HS-5 (cell line): ENCODE measurements at places on chromosomes 6 and 20.

GRCh38 chr6:2826131-2826530 lies 15.5 kb downstream of the SERPINB1 start:
- no peak for DNase-seq

DNA sequence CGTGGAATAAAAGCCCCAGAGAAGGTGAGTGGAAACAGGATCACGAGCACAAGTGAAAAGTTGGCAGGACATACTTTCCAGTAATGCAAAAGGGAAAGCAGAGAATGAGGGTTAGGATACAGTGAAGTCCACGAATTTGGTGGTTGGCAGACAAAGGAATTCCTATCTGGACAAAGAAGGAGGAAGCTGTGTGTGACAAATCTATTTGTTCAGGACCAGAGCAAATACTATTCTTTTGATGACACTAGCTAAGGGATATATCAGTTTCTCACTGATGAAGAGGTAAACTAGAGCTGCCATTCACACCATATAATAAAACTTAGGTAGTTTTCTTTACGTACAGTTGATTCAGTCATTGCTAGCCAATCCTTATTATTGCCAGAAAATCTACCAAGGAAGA lies 156.8 kb upstream of the GRIK2 start:
- no peak for DNase-seq

DNA sequence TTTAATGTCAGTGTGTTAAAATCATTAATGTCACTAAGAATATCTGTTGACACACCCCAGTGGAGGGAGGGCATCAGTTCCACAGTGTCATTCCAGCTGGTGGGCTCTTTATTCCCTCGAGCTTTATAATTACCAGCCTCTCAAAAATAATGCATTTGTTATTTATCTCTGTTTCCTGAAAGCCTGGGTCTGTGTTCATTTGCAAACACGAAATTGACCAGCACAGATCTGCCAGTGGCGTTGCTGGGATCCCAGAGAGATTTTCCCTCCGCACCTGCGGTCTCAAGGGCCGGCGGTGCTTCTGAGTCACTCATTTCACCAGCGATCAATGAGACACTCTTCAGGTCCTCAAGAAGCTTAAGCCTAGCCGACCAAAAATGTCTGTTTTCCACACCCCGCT lies 5.7 kb upstream of the PYGB start:
- no peak for DNase-seq

- no peak for DNase-seq
Measured at GRCh38 chr6:123638865-123639264, 2.1 kb upstream of the TRDN start.

DNA sequence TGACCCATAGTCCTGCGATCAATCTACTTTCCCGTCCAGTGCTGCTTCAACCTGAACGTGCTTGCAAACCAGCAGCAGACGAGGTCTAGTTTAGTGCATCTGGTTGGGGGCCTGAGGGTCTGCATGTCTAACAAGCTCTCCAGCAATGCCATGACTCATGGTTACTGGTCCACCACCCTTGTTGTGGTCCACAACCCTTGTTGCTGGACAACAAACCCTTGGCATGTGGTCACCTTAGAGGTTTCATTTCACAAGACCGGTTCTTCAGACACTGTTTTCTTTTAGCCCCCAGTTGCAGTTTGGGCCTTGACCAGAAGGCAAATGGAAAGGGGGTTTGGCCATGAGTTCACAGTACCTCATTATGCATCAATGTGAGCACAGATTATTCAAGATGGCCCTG lies 424.8 kb downstream of the QKI start:
- DNase-seq: no peak

GRCh38 chr20:9052136-9052535 lies 16.8 kb upstream of the PLCB4 start:
- no peak for DNase-seq

DNA sequence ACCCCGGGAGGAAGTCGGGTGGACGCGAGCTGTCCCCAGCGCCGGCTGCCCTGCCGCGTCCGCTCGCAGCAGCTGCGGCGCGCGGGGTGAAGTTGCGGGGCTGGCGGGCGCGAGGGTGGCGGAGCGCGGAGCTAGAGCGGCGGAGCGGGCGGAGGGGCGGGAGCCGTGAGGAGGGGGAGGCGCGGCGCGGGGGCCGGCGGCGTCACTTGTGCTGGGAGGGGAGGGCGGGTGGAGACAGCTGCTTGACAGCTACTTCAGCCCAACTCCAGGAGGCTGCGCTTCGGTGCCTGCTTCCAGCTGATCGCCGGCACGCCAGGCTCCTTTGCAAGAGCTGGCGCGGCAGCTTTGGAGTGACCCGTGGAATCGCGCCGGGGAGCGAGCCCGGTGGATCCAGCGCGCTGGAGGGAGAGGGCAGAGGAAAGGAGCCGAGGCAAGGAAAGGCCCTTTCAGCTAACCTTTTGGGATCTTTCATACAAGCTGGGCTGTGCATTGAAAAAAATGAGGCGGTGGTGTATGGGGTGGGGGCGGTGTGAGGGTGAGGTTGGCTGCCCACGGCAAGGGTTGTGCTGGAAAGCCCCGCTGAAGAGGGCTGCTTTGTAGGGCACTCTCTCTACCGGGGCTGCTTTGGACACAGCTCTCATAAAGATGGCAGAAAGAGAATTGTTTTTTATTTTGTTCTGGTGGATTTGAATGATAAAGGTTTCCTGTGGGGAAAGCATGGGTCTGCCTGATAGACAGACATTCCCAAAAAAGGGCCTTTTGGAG lies 24.6 kb downstream of the RIPOR2 start:
- DNase-seq: no peak
